Upper lobe of left lung (tissue), 6 donors: ENCODE measurements at places on chromosomes 2 and 18. TPM values are rescaled to one million over a fixed set of nuclear protein-coding genes. Genes with fewer than 3 reads are reported as not detected.

The IL36B gene
- total RNA-seq = not detected

The CARF gene
- total RNA-seq = 24.1 TPM

The B4GALT6 gene
- 0.55 TPM for total RNA-seq

DNA sequence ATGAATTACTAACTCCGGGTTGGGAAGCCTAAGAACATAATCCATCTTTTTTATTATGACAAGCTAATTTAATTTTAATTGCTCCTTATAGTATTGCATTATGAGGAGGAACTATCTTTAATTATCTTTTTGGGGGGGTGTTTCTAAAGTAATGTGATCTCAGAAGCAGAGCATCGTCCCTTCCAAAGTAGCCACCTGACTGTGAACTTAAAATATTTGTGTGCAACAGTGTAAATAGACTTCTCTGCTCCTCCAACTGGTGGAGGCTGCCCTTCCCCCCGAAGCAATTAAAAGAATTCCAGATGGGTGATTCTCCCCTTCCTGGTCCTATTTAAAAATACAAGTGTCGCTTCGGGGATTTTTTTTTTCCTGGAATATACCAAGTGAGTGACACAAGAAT is 55.7 kb downstream of the TCF7L1 start:
- no peak for DNase-seq
- no peak overlapping the region for H3K4me3 ChIP-seq
- H3K4me1 ChIP-seq = peaks cover 8% of the 10 kb centered on the region
- H3K27me3 ChIP-seq = no peaks in the 10 kb centered on the region

GRCh38 chr2:31233231-31233630 is 721 bp upstream of the EHD3 start:
- no peak overlapping the region for H3K4me3 ChIP-seq
- DNase-seq = no peak
- H3K27me3 ChIP-seq = no peaks in the 10 kb centered on the region
- peaks cover 8% of the 10 kb centered on the region for H3K4me1 ChIP-seq
- H3K36me3 ChIP-seq = no peaks in the 10 kb centered on the region
- peak overlapping the region; percentile 79 for H3K27ac ChIP-seq

GRCh38 chr2:95346231-95346737 is 49.1 kb downstream of the KCNIP3 start:
- H3K4me3 ChIP-seq = peak overlapping the region; percentile 47
- no peak overlapping the region for H3K27ac ChIP-seq
- H3K27me3 ChIP-seq = no peaks in the 10 kb centered on the region
- DNase-seq = peak; percentile 40

GRCh38 chr2:111221701-111222100 is 101.0 kb downstream of the BCL2L11 start:
- no peak for DNase-seq
- no peaks in the 10 kb centered on the region for H3K27me3 ChIP-seq
- H3K36me3 ChIP-seq = no peaks in the 10 kb centered on the region
- no peak overlapping the region for H3K4me3 ChIP-seq

GRCh38 chr2:149004836-149005235 is 33.7 kb upstream of the LYPD6B start:
- H3K4me1 ChIP-seq = no peaks in the 10 kb centered on the region
- H3K27ac ChIP-seq = no peak overlapping the region
- DNase-seq = no peak
- H3K4me3 ChIP-seq = no peak overlapping the region

- H3K4me3 ChIP-seq = no peak overlapping the region
- no peak overlapping the region for H3K27ac ChIP-seq
- no peaks in the 10 kb centered on the region for H3K4me1 ChIP-seq
- DNase-seq = no peak
- H3K36me3 ChIP-seq = no peaks in the 10 kb centered on the region
Observed at GRCh38 chr2:169345486-169346437, 16.6 kb downstream of the LRP2 start.
